ENCODE measurements at places on chromosomes 3 and 15. TPM values are rescaled to one million over a fixed set of nuclear protein-coding genes. Genes with fewer than 3 reads are reported as not detected.

GRCh38 chr3:194181612-194182529, 45.9 kb downstream of the HES1 start:
- DNase-seq: no peak

DNA sequence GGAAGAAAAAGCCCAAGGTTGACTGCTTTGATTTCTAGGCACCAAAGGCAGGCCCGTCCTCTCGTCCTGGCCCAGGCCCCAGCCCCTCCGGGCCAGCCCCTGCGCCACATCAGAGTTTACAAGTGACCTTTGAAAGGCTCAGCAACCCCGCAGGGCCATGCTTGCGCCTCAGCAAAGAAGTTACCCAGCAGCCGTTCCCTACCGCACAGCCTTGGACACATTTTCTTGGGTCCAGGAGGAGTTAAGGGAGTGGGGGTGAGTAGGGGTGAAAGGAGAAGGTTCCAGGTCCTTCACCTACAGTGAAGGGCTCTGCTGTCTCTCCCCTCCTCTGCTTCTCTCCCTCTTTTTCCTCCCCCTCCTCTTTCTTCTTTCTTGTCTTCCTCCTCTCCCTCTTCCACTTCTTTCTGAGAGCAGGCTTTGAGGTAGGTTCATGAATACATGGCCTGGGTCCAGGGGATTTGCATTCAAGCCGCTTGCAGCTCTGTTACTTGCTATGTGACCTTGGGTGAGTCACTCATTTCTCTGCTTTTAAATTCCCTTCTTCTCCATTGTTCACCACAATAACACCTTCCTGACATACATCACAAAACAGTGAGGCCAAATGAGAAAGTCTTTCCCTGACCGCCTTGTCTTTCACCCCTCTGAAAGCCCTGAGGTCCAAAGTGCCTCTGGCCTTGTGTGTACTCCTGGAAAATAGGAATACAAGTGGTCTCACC, 223.3 kb upstream of the TPRG1 start:
- no peak for DNase-seq

DNA sequence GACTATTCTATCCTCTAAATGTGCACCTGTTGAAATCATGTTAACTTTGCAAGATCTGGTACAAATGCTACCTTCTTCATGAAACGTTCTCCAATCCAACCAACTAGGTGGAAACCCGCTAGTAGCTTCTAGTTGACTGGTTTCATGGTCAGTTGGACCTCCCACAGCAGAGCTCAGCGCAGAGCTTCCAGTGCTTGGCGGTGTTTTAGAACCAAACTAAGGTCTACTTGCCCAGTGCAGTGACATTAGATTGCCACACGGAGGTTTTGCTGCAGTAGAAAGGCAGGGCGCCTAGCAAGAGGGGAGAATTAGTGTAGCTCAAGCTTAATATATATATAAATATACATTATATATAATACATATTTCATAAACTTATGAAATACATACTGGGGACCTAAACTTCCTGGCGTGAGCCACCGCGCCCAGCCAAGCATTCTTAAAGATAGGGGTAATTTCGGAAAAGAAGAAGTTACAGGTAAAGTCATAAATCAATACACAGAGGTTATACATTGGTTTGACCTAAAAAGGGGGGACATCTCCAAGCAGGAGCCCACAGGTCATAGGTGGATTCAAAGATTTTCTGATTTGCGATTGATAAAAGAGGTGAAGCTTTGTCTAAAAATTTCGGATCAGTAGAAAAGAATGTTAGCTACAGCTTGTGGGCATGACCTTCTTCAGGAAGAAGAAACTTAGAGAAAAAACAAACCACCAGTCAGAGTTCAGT, 2.1 kb upstream of the OXSR1 start:
- DNase-seq: no peak

DNA sequence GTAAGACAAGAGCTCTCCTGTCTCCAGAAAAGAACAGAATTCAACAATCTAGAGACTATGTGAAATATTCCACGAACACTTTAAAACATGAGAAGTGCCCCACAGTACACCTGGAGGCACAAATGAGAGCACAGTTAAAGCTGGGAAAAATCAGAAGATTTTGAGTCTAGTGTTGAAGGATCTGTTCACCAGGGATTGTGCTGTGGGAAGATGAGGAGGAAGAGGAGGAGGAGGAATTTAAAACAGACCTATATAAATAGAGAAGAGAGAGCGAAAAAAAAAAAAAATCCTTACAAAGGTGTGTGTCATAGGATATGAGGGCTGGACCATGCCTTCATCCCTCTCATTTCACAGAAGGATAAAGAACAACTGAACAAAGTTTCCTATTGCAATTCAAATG, 361.0 kb upstream of the SEMA6D start:
- no peak for DNase-seq

- no peak for DNase-seq
Measured at GRCh38 chr3:183933160-183933559, 48.5 kb upstream of the PARL start.

The PRRT3 gene
- polyA plus RNA-seq: 4.5 TPM

GRCh38 chr3:191336833-191337232, 6.5 kb upstream of the UTS2B start:
- no peak for DNase-seq

The EHHADH gene
- 24.9 TPM for polyA plus RNA-seq

The DOCK3 gene
- polyA plus RNA-seq: 2.2 TPM

- no peak for DNase-seq
Measured at GRCh38 chr15:59274126-59274970, 67.7 kb downstream of the LDHAL6B start.

- no peak for DNase-seq
Measured at GRCh38 chr3:187369089-187369447, 883 bp downstream of the RTP4 start.

The VEPH1 gene
- polyA plus RNA-seq: 49.1 TPM

The CNTN3 gene
- polyA plus RNA-seq: 5.6 TPM

The TGM5 gene
- not detected for polyA plus RNA-seq

The BOC gene
- polyA plus RNA-seq: 38.1 TPM

The PPP1R2 gene
- polyA plus RNA-seq: 59.1 TPM

DNA sequence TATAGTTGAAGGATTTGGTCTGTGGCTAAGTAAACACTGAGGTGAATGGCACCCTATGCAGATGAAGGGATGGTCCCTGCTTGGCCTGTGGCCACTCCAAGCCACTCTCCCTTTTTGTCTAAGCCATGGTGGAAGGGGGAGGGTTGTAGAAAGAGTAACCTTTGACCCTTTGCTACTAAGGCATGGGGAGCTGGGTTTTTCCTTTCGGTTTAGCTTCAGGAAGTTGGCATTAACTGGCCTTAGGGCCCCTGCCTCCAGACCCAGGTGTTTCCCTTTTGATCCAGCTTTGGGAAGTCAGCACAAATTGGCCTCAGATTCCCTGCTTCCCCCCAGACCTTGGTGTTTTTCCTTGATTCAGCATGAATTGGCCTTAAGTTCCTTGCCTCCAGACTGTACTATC, 49.5 kb downstream of the EFCAB12 start:
- no peak for DNase-seq

The MON1A gene
- 7.8 TPM for polyA plus RNA-seq

- DNase-seq: no peak
Measured at GRCh38 chr3:15955968-15956367, 158.2 kb upstream of the ANKRD28 start.

DNA sequence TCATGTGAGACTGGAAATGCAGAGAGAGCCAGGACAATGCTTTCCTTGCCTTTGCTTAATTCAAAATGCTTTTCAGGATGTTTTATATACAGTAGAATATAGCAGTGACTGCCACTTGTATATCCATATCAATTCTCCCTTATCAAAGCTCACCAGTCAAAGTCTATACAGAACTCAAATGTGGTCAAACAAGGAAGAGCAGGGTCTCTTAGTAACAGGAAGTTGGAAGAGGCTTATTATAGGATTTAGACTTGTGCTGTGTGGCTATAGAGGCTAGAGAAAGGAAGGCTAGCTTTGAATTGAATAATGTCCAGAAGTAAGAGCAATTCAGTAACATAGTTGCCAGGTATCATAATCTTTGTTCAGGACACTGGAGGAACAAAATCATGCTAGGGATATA, 4.4 kb upstream of the SI start:
- no peak for DNase-seq

DNA sequence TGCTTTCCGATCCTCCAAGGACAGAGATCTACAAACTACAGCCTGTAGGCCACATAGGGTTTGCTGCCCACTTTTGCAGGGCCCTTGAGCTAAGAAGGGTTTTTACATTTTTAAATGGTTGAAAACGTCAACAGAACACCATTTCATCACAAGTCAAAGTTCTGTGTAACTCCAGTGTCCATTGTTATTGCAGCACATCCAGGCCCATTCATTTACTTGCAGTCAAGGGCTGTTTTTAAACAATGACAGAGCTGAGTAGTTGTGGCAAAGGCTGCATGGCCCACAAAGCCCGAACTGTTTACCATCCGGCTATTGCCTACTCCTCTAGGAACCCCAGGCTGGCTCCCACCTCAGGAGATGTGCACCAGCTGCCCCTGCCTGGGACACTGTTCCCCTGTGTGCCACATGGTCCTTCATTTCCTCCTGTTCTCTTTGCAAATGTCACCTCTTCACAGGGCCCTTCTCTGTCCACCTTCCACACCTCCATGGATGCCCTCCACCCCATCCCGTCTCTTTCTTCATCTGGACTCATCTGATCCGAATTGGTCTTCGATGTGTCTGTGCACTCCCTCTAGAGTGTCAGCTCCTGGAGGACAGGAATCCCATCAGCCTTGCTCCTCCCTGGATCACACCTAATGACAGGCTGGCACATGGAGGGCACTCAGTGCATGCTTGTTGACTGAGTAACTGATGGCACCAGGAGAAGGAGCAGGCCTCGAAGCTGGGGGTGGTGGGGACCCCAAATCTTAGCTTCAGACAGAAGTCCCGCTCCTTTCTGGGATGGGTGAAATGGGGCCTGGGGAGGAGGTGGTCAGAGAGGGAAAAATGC, 69.5 kb upstream of the IQSEC1 start:
- DNase-seq: no peak

GRCh38 chr3:6770397-6770690, 90.6 kb upstream of the GRM7 start:
- no peak for DNase-seq

The PIGZ gene
- 1.2 TPM for polyA plus RNA-seq

DNA sequence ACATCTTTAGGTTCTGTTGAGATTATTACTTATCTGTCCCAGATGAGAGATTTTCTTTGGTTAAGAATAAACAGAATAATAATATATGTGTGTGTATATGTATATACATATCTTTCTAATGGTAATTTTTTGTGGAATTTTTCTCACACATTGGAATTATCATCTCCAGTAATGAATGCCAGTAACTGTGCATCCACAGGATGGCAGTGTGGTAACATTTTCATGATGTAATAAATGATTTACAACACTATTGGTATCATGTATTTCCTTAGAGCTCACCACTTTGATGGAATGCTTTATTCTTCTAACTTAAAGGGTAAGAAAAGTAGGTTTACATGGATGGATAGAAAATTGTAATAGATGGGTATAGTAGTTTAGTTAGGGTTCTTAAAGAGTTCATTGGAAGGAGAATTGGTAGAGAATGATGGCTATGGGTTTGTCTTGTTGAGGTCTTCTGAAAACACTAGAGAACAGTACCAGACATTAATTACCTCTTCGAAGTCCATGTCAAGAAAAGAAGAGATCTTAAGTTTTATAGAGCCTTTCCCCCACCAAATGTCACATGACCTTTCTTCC, 78.1 kb downstream of the STT3B start:
- DNase-seq: no peak

DNA sequence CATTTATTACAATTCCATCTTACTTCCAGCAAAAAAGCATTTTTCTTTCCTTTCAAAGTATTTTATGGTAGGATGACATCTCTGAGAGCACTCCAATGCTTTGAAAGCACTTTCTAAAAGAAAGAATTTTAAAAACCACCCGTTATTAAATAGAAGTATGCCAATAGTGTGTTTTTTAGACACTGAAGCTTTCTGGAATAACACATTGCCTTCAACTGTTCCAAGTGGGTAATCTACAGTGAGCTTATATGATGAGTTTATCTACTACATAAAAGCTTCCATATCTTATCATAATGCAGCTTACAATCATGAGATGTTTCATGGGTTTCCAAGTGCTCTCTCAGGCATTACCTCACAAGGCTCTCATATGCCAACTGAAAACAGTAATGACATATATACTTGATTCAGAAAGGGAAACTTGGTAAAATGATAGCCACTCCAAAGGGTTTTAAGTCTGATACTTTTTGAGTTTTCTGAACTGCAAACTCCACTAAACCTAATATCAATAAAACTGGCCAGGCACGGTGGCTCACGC, 14.1 kb downstream of the CMTM6 start:
- DNase-seq: no peak

- DNase-seq: no peak
Measured at GRCh38 chr3:158845765-158846350, 44.0 kb downstream of the MFSD1 start.

DNA sequence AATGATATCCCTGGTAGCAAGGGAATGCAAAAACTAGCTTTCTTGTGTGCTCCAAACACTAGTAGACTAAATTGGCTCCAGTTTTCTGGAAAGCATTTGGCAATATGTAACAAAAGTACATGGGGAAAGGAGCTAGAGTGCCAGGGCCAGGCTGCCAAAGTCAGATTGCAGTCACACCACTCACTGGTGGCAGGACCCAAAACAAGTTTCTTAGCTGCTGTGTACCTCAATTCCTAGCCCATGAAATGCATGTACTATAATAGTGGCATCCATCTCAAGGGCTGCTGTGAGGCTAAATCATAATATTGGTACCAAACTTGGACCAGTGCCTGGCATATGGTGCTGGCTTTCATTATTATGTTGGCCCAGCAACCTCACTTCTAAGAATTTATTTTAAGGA, 49.3 kb downstream of the CLDN18 start:
- DNase-seq: no peak

The AGBL1 gene
- 0.11 TPM for polyA plus RNA-seq

The TGM4 gene
- polyA plus RNA-seq: 0.10 TPM

The CELF6 gene
- polyA plus RNA-seq: 3.1 TPM

The PATL2 gene
- polyA plus RNA-seq: 1.9 TPM

- DNase-seq: no peak
Measured at GRCh38 chr3:107045791-107046190, 331.4 kb upstream of the CCDC54 start.

DNA sequence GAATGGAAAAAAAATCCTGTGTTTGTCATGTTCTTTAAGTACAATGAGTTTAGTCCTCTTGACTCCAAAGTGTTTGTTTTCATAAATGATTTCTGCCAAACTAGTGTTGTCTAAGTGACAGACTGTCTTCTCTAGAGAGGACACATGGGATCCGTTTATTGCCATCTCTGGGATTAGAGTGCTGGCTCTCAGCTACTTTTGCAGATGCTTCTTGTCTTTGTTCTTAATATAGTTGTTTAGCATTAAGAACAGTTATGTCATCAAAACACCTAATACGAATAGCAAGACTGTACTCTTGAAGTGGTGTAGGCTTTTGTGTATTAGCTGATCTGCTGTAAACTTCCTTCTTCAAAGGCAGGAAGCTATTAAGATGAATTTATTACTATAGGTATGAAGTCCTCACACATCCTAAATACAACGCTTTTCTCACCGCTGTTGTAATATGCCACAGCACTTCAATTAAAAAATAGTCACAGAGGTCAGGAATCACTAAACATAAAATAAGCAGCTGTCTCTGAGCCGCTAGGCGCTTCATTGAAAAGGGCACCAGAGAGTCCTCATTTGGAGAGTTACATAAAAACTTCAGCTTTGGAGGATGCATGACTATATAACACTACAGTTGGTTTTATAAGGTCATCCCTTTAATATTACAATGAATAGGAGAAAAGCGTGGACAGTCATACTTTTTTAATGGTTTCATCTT, 128.3 kb upstream of the ZNF385D start:
- no peak for DNase-seq

The MINAR1 gene
- 0.96 TPM for polyA plus RNA-seq

GRCh38 chr15:67782691-67782991, 42.7 kb upstream of the SKOR1 start:
- DNase-seq: no peak

GRCh38 chr3:191961529-191961928, 500.6 kb downstream of the PYDC2 start:
- DNase-seq: no peak

Measured in left renal cortex interstitium (tissue), 4 donors.